Stimulated activated CD4-positive, alpha-beta T cell treated with anti-CD3 and anti-CD28 coated beads, TNF-alpha, amount 100 ng/mL, for 4 hours (primary cell): ENCODE measurements at places on chromosomes 13 and 19.
A peak's percentile ranks its signal among the peaks of the same experiment; 100 is the strongest.

DNA sequence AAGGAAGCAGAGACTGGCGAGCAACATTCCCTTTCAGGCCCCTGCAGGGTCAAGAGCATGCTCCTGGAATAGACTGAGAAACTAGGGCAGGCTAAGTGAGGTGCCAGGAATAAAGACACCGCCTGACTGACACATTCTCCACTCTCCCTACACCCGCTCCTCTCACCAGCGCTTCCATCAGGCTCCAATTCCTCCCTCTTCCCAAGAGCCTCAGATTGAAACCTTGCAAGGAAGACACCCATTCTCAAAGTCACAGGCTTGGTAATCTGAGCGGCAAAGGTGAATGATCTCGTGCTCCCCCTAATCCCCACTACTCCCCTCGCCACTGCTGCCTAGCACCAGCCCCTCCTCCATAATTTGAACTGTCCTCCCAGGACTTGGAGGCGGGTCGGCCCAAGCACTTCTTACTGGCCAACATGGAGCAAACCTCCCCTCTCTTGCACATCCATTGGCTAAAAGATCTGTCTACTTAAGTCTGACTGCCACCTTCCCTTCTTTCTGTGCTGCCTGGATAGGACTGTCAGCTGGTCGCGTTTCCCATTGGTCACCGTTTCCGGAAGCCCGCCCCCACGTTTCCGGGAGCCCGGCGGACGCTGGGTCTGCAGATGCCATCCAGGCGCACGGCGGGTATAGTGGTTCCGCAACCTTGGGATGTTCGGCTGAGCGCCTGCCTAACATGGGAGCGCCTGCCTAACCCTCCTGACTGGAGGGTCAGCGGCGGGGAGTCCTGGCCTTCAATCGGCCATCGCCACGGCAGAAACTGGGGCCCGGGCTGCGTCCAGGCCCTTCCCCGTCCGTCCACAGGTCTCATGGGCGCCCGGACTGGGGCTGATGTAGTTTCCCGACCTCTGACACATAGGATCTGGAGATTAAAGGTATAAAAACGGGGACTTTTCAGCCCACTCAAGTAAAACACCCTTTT lies 33.6 kb downstream of the ZNF383 start:
- no peak for DNase-seq

DNA sequence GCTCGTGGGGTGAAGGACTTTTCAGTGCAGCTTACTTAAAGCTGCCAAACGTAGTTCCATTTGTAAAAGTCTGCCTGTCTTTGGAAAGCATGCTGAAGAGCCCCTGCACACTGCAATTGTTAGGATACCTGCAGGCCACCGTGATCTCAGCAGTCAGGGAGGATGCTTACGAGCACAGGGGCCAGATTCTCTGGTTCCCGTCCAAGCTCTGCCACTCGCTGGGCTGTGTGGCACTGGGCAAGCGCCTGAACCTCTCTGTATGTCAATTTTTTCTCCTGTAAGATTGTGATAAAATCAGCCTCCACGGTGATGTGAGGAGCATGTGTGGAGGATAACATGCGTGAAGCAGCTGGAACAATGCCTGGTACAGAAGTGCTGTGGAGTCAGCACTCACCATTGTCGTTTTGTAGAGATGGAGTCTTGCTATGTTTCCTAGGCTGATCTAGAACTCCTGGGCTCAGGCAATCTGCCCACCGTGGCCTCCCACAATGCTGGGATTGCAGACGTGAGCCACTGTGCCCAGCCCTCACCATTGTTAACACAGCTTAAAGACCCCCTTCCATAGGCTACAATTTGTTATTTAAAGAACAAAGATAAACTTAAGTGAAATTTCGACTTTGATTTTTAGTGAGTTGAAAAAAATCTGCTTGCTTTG lies 3.5 kb downstream of the ADPRHL1 start:
- no peak for DNase-seq

DNA sequence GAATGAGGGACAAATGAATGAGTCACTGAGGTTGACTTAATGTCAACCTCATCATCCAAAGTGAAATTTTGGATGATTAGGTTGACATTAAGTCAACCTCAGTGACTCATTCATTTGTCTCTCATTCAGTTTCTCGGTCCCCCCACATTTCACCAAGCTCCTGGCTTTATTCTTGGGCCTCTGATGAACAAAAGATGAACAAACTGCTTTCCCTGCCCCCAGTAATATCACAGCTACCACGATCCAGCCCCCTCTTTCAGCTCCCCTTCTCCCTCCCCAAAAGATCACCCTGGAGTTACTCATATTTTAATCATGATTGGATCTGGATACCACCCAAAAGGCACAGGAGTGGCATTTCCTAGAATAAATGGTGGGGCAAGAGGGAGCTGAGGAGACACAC lies 10.8 kb downstream of the CEACAM18 start:
- DNase-seq = no peak

DNA sequence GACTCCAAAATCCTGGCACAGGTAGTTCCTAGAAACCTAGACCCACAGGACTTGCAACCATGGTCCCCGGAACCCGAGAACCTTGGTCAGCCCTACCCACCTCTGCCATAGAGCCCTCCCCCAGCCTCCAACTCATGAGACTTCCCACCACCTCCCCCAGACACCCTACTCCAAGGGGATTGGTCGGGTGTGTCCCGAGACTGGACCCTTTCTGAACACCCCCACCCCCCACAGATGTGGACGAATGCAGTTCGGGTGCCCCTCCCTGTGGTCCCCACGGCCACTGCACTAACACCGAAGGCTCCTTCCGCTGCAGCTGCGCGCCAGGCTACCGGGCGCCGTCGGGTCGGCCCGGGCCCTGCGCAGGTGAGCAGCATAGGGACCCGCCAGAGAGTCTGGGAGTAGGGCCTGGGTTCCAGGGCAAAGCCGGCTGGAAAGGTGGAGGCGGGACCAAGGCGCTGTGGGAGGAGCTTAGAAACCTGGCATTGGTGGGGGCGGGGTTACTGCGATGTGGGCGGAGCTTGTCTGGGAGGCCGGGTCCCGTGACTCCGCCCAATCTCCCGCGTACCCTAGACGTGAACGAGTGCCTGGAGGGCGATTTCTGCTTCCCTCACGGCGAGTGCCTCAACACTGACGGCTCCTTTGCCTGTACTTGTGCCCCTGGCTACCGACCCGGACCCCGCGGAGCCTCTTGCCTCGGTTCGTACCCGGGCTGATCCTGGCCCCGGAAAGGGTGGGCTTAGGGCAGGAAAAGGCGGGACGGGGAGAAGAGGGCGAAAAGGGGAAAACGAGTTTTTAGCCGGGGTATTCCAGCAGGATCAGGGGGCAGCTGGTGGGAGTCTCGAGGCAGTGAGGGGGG lies 11.9 kb downstream of the LTBP4 start:
- peak; percentile 75 for DNase-seq

GRCh38 chr19:5968431-5969373 lies 9.2 kb downstream of the RANBP3 start:
- DNase-seq = no peak

DNA sequence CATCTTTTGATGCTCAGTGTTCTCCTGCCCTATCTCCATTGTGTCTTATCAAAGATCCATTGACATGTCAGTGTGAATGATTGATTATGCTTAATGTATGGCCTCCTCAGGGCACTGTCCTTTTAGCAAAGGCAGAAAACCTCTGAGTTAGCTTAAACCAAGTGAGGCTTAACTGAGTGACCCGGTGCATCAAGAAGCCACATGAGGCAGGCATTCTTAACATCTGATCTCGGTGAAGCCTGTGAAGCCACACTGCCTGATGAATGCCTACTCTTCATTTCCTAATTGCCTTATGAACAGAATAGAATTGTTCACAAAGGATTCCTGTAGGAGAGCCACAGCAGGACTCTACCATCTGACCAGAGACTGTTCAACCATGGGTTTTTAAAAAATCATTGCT lies 168.1 kb upstream of the SOX21 start:
- DNase-seq = no peak

GRCh38 chr13:70284371-70284770 lies 176.1 kb upstream of the KLHL1 start:
- DNase-seq = no peak

- no peak for DNase-seq
These were observed 27.7 kb upstream of the NFIC start for GRCh38 chr19:3338541-3339181.

DNA sequence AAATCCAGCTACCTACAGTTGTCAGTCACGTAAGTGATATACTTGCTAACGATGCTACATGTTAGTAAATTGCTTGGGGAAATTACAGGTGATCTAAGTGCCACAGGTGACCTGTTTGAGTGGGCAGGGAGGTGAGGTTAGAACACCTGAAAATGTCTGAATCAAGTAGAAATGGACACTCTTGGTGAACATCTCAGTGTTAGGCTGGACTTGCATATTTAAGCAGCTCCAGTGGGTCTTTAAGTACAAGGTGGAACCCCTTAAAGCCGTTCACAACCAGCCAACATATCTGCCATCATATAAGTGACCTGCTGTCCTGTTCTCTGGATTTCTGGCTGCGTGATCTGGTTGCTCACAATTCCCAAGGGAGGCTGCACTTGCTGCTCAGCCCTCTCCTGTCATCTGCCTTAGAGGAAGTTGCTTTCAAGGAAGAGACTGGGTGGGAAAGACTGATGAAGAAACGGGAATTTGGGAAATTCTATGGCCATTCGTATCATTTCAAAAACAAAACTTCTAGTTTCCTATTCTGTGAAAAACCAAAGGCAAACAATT lies 244.0 kb downstream of the DCLK1 start:
- no peak for DNase-seq
